ENCODE measurements at places on chromosomes 6 and 20. TPM values are rescaled to one million over a fixed set of nuclear protein-coding genes. Genes with fewer than 3 reads are reported as not detected.

DNA sequence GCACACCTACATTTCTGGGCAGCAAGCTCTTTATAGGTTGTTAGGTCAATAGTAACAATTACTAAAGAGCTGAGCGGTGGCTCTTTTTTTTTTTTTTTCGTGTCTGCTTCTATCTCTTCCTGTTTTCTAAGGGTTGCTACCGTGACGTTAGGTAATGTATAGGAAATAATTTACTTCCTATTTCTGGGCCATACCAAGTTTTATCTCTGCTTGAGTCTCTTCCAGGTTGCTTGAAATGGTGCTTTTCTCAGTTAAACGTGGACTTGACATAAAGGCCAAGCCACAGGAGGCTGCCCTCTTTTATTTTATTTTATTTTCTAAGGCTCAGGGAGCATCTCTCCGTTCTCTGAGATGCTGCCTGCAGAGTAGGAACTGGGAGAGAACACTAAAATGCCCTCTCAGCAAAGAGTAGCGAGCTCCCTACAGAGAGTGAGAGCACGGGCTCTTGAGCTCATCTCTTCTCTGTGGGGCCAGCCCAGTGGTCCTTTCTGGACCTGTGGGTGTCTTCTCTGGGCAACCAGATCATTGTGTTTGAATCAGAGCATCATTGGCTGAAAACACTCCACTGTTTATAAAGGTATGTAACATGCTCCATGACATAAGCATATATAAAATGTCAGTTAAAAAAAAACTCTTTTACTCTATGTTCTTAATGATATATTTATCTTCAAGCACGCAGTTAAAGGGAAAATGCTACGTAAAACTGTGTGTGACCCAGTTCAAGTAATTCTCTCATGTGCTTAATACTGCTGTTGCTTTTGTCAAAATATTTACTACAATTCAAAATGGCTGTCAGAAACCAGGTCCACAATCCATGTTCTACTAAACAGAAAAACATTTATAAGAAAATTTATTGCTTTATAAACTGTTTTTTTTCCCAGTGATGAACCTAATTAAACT, at the start of gene ZNF831:
Gene ZNF831 (plus strand): TSS at position 191 of the 900 bp plus-strand sequence. CDS start 27,199 bp downstream, outside the sequence.
- no peaks in the 10 kb centered on the region for H3K27me3 ChIP-seq
- no peak for DNase-seq
- no peak within 1 kb of the TSS for H3K4me3 ChIP-seq
- H3K4me1 ChIP-seq = no peaks in the 10 kb centered on the region
- no peak within 1 kb of the TSS for H3K27ac ChIP-seq
- H3K36me3 ChIP-seq = no peaks in the 10 kb centered on the region

DNA sequence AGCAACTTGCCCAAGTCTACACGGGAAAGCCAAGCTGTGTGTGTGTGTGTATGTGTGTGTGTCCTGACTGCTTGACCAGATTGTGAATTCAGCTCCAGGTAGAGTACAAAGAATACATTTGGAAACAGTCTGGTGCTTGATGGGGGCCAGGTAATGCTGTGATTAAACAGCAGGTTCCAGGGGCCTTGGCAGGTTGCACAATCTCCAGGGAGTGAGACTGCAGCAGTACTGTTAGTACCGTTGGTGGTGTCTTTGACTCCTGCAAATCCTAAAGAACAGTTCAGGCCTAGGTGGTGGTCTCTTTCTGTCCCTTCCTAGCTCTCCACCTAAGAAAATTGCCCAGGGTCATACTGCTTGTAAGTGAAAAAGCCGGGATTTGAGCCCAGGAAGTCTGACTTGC, 11.2 kb upstream of the PSMF1 start:
- H3K27me3 ChIP-seq = no peaks in the 10 kb centered on the region
- H3K27ac ChIP-seq = no peak overlapping the region
- no peak for DNase-seq
- no peak overlapping the region for H3K4me3 ChIP-seq
- H3K4me1 ChIP-seq = no peaks in the 10 kb centered on the region
- no peaks in the 10 kb centered on the region for H3K36me3 ChIP-seq

DNA sequence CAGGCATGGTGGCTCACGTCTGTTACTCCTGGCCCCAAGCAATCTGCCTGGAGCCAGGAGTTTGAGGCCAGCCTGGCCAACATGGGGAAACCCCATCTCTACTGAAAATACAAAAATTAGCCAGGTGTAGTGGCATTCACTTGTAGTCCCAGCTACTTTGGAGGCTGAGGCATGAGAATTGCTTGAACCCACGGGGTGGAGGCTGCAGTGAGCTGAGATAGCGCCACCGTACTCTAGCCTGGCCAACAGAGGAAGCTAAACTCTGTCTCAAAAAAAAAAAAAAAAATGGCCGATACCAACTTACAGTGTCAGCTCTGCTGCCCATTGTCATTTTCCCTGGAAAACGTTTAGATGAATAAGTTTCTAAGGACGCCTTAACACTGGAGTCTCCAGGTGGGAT, 489.9 kb downstream of the TFAP2A start:
- H3K4me1 ChIP-seq = no peaks in the 10 kb centered on the region
- H3K36me3 ChIP-seq = no peaks in the 10 kb centered on the region
- no peak overlapping the region for H3K4me3 ChIP-seq
- no peak for DNase-seq
- no peaks in the 10 kb centered on the region for H3K27me3 ChIP-seq
- no peak overlapping the region for H3K27ac ChIP-seq

SRSF12 gene
- total RNA-seq = 4.2 TPM

TAAR9 gene
- total RNA-seq = not detected

TRIM15 gene
- 0.48 TPM for total RNA-seq

SMLR1 gene
- not detected for total RNA-seq
